Stimulated activated CD4-positive, alpha-beta T cell treated with anti-CD3 and anti-CD28 coated beads, Interleukin-1b, Interleukin-23, amount 100 ng/mL, for 1 hour (primary cell): ENCODE measurements at places on chromosomes 4 and X.

DNA sequence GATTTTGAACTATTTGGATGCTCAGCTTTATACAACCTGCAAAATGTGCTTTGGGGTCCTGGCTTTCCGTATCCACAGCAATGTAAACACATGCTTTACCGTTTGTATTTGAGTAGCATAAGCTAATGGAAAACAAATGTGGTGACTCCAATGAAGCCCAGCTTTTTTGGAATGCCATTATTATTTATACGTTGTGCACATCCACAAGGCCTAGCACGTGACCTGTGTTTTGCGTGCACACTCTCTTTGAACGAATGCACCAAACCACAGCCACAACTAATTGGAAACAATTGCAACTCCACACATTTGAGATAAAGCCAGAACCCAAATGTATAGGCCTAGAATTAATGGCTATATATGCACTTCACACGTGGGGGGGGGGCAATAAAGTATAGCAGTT is 189.5 kb upstream of the GPC4 start:
- no peak for DNase-seq

DNA sequence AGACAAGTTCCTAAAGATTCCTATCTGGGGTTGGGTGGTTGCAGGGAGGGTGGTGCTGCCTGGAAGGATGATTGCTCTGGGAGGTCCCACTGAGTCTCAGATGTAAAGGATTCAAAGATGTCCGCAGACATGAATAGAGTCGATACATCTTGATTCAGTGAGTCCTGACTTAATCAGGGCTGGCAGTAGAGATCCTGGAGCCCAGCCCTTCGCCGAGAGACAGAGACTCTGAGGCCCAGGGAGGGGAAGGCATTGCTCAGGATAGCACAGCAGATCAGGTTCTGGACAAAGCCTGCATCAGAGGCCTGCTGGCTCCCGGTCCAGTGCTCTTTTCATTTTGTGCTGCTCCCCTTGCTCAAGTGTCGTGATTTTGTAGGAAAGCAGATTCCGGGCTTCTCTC is 21.7 kb downstream of the PJA1 start:
- DNase-seq = no peak

GRCh38 chr4:18366892-18367291 is 345.3 kb upstream of the LCORL start:
- no peak for DNase-seq

DNA sequence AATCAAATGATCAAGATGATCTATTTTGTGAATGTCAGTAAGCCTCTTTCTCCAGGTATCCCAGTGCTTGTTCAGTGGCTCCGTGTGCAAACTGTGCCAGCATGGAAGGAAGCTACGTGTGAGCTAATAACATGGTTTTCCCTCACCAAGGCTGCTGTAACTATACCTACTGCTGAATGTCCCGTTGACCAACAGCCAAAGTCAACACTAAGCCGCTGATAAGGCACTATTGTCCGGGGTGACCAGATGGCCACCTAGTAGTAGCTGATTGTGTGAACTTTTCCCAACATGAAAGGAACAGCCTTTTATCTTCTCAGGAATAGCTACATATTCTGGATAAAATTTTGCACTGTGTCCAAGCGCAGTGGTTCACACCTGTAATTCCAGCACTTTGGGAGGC is 58.0 kb upstream of the ABCG2 start:
- no peak for DNase-seq

GRCh38 chr4:179584101-179584500 is 2141.9 kb upstream of the AGA start:
- DNase-seq = no peak

DNA sequence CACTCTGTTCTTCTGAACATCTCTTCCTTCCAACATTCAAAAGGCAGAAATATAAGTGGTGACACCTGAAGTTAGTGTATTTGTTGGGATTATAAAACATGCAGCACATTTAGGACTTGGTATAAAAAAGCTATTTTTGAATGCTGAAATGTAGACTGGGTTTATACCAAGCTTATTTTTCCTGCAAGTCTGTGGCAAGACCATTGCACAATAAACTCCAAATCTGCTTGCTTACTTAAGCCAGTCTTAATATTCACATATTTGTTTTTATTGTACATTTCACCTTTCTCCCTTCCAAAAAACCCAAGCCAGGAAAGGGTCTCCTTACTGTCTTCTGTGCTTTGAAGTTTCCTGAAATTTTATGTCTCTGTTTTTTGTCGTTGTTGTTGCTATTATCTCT is 63.7 kb downstream of the FHIP1A start:
- no peak for DNase-seq

DNA sequence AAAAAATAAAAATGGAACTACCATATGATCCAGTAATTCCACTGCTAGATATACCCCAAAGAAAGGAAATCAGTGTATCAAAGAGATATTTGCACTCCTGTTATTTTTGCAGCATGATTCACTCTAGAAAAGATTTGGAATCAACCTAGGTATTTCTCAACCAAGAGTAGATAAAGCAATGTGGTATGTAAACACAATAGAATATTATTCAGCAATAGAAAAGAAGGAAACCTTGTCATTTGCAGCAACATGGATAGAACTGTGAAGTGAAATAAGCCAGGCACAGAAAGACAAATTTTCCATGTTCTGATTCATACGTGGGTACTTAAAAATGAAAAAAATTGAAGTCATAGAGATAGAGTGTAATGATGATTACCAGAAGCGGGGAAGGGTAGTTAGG is 362.3 kb upstream of the EPHA5 start:
- no peak for DNase-seq

DNA sequence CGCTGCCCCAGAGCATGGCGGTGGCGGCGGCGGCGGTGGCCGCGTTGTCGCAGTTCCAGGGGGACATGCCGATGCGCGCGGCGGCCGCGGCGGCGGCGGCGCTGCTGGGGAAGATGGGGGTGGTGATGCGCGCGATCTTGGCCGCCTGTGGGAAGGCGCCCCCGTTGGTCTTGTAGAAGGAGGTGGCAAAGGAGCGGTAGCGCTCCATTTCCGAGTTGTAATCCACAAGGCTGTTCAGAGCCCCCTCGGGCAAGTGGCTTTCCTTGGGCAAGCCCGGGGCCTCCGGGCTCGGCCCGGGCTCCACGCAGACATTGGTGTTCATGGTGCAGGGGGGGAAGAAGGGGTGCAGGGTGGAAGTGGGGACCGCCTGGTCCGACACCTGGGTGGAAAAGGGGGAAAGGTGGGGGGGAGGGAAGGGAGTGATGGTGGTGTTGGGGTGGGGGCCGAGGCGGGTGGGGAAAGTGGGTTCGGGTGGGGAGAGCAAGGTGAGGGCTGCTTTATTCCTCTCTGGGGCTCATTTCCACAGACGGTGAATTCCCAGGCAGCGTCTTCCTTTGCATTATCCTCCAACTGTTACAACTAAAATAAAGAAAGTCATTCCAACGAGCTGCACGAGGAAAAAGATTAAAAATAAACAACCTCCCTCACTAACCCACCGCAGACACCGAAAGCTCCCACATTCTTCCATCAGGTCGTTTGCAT is 3.1 kb downstream of the CXXC4 start:
- DNase-seq = no peak

DNA sequence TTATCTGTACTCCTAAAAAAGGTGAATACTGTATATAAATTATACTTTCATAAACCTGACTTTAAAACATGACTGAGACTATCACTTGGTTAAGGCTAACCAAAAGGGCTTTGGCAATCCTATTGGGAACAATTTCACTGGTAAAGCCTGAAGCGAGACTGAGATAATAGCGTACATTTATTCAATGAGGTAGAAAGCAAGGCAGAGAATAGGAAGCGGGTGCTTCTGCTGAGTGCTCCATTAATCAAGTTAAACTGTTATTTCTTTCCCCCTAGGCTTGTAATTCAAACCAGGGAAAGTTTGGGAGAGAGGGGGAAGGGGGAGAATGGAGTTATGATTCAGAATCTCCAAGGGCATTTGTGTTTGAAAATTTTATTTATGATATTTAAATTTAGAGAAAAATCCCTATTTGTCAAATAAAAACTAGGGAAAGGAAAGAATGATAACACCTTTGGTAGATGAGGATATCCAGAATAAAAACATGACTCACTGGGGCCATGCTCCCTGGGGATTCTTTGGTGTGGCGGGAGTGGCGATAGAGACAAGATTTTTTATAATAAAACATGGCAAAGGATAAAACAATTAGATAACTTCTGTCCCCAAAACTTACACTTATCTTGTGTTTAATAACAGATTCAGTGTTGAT is 34.6 kb upstream of the SORBS2 start:
- DNase-seq = no peak

DNA sequence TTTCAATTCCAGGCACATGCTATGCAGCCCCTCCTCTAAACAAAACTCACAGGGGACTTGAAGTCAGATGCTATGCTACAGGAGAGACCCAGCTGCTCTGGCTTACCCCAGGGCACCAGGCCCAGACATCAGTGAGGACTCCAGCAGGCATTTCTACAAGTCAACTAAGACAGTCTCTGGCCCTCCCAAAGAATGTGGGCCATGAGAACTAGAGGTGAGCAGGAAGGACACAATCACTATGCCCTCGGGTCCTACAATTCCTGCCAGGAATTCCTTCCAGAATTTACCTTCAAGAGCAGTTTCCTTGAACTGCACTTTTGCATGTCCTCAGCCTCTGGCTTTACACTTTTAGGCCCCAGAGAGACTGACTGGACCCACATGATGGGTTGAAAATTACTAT is 17.4 kb downstream of the TMEM192 start:
- DNase-seq = no peak

- no peak for DNase-seq
Observed at GRCh38 chr4:25190407-25190806, 30.2 kb upstream of the SEPSECS start.

DNA sequence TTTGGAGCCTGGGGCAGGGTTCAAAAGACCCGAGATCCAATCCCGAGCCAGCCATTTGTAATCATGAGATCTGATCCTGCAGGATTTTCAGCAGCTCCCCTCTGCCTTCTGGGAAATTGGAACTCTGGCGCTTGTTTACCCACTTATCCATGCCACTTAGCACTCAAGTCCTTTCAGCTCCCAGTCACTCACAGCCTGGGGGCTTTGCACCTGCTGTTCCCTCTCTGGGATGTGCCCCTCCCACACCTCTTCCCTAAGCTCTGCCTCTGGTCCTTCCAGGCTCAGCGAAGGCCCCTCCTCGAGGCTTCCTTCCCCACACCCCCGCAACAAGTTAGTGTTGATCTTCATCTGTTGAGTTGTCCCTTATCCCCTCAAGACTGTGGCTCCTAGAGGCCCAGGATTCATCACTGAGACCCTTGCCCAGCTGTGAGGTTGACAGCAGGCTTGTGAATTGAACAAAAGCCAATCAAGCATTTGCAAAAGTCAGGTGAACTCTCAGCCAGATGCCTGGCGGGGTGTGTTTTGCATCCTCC is 99.1 kb upstream of the AFAP1 start:
- DNase-seq = no peak

- no peak for DNase-seq
Observed at GRCh38 chr4:3699261-3699660, 66.9 kb upstream of the ADRA2C start.

DNA sequence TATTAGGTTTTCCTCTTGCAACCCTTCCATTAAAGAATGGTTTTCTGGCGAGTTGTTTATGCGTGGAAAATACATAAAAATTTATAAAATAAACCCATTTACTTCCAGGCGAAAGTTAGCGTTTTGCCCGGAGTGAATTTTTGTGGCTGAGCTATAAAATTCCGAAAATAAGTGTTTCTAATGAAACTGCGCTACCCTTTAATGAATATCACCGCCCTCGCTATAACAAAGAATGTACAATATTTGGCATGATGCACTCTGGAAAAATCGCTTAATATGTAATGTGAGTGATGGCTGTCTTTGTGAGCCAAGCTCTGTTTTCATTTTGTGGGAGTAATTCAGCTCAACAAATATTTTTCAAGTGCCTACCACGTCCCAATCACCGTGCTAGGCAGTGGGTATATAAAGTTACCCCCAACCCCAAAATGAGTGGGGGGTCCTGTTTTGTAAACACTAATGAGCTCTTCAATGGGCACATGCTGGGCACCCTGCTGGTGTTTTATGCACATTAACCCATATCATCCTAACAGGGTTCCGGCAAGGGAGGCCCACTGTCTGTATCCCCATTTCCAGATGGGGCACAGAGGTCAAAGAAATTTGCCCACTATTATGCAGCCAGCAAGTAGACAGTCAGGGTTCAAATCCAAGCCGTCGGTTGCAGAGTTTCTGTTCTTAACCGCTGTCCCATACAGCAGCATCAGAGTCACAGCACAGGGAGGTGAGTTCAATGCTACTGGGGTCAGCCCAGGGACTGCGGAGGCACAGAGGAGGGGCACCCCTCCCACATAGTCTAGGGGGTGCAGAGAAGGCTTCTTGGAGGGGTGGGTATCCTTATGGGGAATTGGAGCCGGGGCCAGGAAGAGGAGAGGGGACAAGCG is 65.7 kb upstream of the STX18 start:
- DNase-seq = no peak

DNA sequence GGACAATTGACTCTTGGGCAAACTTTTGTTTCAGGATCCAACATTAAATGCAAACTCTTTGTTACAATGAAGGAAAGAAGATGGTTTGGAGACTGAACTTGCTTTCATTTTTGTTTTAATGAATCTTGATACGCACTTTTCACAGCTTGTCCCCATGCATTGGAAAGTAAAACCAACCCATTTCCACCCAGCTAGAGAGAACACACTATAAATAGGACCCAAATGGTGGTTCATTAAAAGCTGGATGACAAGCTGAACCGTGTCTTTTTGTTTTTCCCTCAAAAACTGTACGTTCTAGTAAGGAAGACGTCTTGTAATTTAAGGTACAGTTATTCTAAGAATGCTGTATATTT is 95.3 kb upstream of the EGFL6 start:
- DNase-seq = no peak

DNA sequence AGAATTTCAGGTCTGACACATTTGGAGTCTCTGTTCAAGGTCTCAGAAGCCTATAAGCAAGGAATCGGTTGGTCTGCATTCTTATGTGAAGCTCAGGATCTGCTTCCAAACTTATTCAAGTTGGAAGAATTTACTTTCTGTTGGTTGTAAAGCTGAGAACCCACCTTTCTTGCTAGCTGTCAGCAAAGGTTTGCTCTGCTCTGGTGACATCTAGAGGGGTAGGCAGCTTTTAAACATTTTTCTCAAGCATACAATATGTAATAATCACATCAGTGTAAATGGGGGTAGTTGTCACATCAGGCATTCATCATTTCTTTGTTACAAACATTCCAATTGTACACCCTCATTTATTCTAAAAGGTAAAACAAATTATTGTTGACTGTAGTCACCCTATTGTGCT is 935.2 kb downstream of the TRAM1L1 start:
- DNase-seq = no peak

DNA sequence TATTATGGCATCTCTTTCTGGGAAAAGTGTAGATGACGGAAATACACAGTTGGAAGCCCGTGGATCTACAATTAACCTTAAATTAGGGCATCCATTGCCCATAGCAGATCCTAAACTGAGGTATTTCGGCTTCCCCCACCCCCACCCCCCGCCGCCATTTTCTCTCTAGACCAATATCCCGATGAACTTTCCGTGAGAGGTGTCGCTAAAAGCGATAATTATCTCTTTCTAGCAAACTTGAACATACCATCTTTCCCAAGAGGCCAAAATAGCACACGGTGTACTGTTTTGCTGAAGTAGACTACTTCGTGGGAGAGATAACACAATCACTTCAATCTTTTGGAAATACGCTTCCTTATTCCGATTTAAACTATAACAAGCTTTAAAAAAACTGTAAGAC is 554 bp downstream of the KLHL15 start:
- DNase-seq = no peak
